ENCODE measurements at places on chromosomes 13 and 19.

- no peak for DNase-seq
Measured at GRCh38 chr19:34493649-34494044, 12.1 kb downstream of the WTIP start.

DNA sequence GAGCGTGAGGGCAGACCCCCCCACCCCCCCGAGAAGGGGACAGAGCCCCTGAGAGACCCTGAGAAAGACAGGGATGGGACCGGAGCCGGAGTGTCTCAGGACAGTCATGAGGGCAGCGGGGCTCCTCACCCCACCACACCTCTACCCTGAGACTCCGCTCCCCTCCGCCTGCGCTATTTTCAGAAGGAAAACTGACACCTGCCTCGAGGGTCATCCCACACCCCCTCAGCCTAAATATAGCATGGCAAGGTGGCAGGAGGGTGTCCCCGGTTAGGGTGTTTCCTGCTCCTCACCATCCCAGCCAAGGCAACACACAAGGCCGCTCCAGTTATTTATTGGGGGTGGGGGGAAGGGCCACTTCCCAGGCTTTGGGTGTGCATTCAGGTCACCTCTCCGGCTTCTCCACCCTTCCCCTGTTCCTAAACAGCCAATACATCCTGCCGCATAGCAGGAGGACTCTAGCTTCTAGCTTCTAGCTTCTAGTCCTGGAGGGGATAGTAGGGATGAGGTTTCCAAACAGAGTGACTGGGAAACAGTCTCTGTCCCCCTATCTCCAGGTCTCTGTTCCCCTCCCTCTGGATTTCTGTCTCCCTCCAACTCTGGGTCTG, 1.4 kb upstream of the NTF4 start:
- DNase-seq, result no peak

DNA sequence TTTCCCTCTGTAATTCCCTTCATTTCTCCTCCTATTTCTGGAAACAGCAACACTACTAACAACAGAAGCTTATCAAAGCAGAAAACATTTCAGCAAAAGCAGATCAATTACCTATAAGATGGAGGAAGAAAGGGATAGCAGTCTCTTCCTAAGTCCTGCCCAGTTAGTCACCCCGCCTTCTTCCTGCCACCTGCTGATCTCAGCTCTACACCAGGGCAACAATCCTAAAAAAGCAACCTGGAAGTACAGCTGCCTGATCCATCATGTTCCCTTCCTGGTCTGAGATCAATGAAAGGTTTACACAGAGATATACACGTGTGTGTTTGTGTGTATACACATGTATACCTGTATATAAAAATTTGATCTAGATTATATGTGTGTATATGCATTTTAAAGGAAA, 59.4 kb downstream of the TSC22D1 start:
- DNase-seq, result no peak

GRCh38 chr13:50015750-50016149, 506 bp downstream of the KCNRG start:
- DNase-seq, result no peak

- no peak for DNase-seq
Measured at GRCh38 chr19:15417699-15418098, 1.1 kb downstream of the AKAP8L start.

DNA sequence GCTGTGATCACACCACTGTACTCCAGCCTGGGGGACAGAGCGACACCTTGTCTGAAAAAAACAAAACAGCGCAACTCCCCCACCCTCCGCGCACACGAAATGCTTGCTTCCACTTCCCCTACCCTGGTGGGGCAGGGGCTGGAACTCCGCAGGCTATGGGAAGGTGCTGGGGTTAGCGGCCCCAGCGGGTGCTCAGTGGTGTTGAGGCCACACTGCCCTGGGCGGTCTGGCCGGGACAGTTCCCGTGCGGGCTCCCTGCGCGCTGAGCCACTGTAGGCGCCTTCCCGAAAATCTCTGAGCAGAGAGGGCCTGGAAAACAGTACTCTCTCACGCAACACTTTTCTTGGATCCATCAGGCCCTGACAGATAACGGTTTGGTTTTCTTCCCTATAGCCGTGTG, 1.1 kb upstream of the WTIP start:
- no peak for DNase-seq

DNA sequence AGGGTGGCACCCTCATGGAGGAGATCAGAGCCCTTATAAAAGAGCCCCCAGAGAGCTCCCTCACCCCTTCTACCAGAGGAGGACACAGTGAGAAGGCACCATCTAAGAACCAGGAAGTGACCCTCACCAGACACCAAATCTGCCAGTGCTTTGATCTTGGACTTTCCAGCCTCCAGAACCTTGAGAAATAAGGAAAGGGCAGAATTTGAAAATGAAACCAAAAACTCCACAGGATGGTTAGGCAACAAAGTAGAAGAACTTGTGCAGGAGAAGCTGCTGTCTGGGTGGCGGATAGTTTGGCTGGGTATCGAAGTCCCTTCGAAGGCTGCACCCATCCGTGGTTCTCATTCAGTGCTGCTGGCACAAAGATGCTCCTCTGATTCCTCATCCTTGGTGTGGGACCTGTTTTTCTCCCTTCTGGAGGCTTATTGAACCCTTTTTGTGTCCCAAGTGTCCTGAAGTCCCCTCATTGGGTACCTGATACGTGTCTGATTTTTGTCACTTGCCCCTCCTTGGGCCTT, 130.8 kb downstream of the KDM4B start:
- DNase-seq, result no peak

DNA sequence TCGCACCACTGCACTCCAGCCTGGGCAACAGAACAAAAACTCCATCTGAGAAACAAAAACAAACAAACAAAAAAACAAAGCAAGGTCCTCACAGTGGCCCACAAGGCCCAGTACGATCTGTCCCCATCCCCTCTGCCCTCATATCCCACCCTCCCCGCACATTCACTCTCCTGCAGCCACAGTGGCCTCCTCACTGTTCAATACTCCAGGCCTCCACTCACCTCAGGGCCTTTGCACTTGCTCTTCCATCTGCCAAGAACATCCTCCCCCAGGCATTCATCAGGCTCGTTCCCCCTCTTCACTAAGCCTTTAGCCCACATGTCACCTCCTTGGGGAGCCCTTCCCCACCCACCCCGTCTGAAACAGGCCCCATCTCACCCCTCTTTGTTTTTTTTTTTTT, 4.6 kb downstream of the TMEM143 start:
- no peak for DNase-seq

- peak; percentile 57 for DNase-seq
Measured at GRCh38 chr19:46616631-46617322, 8.1 kb downstream of the PTGIR start.

DNA sequence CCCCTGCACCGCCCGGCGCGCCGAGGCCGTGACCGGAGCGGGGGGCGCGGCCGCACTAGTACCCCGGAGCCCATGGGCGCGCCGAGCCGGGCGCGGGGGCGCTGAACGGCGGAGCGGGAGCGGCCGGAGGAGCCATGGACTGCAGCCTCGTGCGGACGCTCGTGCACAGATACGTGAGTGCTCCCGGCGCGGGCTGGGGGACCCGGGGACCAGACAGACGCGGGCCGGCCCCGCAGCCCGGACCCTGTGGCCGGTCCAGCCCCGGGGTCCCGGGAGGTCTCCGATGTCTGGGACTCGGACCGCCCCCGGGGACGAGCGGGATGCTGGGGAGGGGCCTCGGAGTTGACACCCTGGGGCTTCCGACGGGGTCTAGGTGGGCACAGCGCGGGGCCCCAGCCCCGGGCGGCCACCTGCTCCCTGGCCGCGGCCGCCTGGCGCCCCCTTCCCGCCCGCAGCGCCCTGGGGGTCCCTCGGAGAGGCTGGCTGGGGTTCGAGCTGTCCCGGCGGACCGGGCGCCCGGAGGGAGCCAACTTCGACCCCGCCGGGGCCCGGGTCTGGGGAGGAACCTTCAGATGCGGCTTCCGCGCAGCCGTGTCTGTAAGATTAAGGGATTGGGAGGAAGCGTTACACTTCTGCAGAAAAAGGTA, 568 bp downstream of the ATP11A start:
- DNase-seq, result peak; percentile 49

DNA sequence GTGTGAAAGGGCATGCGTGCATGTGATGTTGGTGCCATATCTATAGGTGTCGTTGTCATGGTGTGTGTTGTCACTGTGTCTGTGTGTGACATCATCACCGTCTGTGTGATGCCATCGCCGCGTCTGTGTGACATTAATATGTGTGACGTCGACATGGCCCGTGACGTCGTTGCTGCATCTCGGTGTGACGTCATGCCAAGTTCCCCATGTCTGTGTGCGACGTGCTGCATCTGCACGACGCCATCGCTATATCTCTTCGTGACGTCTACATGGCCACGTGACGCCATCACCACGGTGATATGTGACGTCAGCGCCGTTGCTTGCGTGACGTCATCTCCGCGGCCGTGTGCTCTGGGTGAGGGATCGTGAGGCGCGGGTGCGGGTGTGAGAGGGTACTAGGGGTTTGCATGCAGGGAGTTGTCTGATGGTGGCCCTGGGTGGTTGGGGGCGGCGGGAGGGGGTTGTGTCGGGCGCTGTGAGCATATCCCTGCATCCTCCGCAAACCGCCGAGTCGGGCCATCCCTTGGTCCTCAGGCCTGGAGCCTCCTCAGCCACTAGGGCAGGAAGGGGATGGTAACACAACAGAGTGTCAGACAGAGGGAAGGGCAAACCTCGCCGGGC, 14.6 kb downstream of the GTPBP3 start:
- no peak for DNase-seq

- no peak for DNase-seq
Measured at GRCh38 chr13:29497137-29497654, 98.3 kb downstream of the SLC7A1 start.

DNA sequence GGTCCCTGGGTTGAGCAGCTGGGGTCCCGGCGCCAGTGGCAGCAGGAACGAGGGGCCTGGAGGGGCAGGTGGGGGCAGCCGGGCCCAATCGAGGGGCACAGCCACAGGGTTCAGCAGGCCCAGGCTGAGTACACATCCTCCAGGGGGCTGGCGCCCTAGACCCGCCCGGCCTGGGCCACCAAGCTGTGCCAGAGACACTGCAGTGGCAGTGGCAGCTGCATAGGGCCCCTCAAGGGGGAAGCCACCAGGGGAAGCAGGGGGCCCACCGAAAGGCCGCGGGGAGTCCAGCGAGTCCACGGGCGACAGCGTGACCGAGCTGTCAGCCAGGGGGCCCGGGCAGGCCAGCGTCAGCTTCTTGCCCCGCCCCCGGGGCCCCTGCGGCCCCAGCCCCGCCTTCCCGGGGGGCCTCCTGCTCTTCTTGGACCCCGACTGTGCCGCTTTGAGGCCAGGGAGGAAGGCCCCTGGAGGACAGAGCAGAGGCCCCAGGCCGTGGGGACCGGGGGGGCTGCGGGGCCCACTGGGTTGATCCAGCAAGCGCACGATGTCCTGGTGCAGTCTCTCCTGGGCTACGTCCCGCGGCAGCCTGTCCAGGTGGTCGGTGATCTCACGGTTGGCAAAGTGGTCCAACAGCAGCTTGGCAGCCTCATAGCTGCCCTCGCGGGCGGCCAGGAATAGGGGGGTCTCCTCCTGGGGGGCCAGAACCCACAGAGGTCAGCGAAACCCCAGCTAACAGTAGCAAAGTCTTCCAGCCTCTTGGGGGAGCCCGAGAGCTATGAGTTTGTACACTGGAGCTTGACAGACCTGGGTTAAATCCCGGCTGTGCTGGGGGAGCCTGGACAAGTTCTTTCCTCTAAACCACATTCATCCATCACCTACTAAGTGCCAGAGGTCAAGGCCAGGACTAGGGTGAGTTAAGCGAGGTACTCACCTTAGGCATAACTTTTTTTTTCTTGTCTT, 39.5 kb downstream of the NOTCH3 start:
- DNase-seq, result no peak

DNA sequence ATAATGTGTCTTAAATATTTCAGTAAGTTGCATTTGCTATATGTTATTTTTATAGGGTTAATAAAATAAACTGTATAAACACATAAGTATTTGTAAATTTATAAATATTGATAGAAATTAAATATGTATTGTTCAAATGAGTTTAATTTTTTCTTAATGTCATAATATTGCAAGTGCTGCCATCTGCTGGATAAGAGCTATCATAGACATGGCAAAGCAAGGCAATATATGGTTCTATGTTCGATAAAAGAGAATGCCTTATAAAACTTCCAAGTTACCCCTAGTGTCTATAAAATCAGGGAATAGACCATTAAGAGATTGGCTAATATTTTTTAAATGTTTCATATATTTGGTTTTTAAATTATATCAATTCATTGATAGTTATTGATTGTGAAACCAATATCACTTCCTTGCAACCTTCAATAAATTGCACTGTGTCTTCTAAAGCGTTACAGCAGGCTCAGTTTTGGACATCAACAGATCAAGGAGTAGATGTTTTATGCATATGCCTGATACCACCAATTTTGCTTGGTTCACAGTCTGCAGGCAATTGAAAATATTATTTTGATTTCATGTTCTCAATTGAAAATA, 29.0 kb upstream of the SLITRK6 start:
- DNase-seq, result no peak
